ENCODE measurements at places on chromosomes 16 and 17.

DNA sequence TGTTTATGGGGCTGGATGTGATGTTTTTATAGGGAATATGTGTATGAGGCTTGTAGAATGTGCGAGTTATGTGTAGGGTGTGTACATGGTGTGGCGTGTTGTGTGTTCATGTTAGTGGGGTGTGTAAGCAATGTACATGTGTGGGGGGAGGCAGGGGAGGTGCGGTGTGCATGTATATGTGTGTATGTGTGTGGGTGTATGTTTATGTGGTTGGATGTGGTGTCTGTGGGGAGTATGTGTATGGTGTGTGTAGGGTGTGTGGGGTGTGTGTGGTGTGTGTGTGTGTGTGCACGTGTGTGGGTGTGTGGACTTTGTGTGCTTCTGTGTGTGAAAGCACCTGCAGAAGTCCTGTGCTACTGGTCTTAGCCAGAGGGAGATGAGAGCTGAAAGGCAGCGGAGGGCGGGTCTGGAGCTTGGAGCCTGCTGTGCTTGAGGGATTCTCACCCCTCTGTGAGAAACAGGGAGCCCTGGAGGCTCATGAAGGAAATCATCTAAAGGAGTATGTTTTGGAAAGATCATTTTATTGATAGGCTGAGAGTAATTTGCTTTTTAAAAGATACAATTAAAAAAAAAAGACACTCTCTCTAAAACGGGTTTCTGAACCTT lies 222.7 kb downstream of the HS3ST4 start:
- DNase-seq, result no peak

DNA sequence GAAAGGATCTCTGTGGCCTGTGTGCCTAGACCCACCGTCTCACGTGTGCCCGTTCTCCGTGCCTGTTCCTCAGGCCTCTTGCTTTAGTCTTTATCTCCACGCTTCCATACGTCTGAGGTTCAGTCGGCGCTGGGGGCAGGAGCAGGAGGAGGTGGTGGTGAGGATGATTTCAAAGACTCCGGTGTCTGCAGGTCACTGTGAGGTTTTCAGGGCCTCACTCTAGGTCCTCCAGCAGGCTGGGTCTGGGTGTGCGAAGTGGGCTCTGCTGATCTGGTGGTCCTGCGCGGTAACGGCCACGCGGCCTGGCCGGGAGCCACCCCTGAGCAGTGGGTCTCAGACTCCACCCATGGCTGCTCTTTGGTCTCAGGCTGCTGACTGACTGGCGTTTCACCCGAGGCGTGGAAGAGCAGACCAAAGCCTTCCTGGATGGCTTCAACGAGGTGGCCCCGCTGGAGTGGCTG lies 14.4 kb upstream of the CLEC18A start:
- no peak for DNase-seq

DNA sequence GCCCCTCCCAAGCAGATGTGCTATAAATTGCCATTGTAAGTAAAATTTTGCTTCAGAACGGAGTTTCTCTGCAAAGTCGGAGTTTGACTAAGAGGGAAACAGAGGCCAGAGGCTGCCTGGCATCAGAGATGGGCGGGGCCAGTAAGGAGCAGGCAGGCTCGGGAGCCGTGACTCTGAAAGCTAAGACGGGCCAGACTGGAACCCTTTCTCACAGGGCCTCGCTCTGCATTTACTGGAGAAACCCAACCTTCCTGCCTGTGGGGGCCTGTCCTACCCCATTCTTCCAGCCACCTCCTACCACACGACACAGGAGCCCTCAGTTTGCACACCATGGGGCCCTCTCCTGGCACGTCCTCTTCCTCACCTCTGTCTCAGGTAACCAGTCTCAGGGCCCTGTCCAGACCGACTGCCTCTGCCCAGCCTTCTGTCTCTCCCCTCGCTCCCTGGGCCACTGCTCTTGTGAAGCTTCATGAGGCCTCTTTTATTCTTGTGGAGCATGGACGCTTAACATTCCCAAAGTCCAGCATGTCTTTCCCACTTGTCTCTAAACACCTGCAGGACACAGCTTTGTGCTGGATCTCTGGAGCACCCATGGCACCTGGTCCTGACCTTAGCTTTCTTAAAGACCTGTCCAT lies 48.4 kb upstream of the ACSF3 start:
- no peak for DNase-seq

DNA sequence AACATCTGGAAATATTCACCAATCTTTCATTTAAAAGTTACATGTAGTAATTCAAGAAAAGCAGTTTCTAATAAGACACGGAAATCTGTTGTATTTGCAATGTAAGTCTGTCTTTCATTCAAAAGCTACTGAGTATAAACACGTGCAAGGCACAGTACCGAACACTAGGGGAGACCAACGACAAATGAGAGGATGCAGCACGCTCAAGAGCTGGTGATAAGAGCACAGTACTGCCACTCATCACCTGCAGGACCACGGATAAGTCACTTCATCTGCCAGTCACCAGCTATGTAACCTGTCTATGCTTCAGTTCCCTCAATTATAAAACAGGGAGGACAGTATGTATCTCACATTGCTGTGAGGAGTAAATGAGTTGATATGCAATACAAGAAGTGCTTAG lies 67.1 kb downstream of the CLEC18A start:
- DNase-seq, result no peak

- no peak for DNase-seq
Observed at GRCh38 chr16:13630374-13630773, 289.6 kb upstream of the ERCC4 start.

DNA sequence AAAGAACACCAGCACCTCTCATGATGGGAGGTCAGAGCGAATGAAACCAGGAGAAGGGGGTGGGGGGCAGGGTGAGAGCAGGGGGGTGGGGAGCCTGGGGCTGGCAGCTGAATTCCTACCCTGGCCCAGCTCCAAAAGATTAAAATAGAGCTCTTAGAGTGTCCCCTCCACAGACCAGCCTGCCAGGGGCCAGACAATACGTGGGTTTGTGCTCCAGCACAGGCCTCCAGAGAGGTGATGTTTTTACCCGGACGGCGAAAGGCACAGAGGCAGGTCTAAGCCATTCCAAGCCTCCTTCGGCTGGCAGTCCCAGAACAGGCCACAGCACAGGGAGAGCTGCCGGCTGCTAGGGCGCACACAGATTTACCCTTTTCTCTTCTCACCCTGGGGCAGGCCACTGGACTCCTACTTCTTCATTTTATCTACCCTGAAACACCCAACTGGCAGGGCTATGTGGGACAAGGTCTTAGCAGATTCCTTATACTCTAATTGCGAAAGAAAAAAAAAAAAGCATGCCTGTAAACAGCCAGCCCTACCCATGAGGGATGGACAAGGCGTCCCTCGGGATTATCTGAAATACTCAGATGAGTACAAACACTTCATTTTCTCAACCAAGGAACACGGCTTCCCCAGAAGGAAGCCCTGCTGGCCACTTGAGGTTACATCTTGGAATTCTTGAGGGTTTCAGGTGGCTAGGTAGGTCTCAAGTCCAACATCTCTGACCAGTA lies 71.9 kb upstream of the NOG start:
- no peak for DNase-seq

GRCh38 chr16:53922807-53923571 lies 219.0 kb downstream of the FTO start:
- DNase-seq, result no peak

- no peak for DNase-seq
Observed at GRCh38 chr17:41869426-41869825, 4.2 kb upstream of the KLHL11 start.

DNA sequence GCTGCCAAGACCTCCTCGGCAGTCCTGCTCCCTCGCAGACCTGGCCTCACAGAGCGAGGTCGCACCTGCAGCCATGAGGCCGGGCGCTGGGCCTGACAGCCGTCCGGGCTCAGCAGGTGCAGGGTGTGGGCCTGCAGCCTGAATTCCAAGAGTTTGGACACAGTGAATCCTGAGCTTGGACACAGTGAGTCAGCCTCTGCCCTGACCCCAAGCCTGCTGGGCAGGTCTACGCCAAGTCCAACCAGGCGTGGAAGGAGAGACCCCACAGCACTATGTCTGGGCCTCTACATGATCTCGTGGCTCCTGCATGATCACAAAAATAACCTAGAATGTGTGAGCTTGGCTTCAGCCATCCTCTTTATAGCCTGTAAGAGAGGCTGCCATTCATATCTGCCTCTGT lies 121.0 kb downstream of the C16orf95 start:
- DNase-seq, result no peak

GRCh38 chr16:10971560-10971961 lies 27.2 kb downstream of the CLEC16A start:
- DNase-seq, result no peak

- DNase-seq, result no peak
Observed at GRCh38 chr17:27268394-27269085, 25.4 kb upstream of the WSB1 start.

- no peak for DNase-seq
Observed at GRCh38 chr16:8866118-8866883, 2.5 kb downstream of the CARHSP1 start.

DNA sequence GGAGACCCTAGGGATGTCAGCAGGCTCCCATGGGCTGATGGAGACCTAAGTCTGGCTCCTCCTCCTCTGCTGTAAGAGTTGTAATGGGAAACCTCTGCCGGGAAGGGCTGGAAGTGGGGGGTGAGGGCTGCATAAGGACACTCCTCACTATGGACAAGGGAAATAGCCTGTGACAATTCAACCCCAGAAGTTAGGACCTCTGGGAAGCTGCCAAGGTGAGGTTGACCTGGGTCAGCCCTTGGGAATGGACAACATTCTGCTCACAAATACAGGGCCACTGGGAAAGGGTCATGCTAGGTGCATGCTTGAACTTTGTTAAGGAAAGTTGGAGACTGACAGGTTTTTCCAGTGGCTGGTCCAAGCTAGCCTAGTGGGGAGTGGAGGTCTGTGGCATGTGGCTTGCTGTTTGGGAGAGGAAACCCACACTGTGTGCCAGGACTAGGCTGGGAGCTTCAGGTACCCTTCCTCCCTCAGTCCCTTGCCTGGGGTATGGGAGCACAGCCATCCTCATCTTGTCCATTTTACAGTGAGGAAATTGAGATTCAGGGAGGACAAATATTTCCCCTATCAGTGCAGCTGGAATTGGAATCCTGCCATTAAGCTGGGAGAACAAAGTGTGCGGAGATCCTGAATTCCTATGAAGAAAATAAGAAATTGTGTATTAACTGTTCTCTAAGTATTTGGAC lies 190.4 kb downstream of the SALL1 start:
- no peak for DNase-seq

GRCh38 chr17:80416940-80417293 lies 1.9 kb downstream of the ENDOV start:
- no peak for DNase-seq

DNA sequence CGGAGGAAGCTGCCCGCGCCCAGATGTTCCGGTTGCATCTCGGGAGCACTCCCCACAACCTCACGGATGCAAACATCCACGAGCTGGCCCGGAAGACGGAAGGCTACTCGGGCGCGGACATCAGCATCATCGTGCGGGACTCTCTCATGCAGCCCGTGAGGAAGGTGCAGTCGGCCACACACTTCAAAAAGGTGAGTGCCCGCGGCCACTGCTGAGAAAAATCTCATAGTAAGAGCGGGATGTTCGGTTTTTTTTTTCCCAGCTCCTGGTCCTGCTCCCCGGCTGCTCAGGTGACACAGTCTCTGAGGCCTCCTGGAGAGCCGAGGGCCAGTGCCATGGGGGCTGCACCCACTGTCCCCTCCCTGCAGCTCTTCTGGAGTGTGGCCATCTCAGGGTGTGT lies 9.3 kb downstream of the PDF start:
- no peak for DNase-seq

DNA sequence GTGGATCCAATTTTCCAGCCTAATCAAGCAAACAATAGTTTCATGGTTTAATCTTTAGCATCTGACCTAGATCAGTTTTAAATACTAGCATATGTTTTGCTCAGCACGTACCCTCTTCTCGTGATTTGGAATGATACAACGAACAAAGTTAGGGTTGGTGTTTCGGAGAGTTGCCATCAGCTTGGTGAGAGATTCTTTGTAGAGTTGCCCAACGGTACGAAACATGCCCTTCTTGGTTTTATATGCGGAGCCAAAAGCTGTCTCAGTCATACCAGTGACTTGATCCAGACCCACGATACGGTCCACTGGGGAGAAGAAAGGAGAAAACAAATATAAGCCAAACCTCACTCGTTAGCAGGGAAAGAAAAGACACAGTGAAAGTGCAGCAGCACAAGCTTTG lies 85.3 kb downstream of the NDEL1 start:
- no peak for DNase-seq

DNA sequence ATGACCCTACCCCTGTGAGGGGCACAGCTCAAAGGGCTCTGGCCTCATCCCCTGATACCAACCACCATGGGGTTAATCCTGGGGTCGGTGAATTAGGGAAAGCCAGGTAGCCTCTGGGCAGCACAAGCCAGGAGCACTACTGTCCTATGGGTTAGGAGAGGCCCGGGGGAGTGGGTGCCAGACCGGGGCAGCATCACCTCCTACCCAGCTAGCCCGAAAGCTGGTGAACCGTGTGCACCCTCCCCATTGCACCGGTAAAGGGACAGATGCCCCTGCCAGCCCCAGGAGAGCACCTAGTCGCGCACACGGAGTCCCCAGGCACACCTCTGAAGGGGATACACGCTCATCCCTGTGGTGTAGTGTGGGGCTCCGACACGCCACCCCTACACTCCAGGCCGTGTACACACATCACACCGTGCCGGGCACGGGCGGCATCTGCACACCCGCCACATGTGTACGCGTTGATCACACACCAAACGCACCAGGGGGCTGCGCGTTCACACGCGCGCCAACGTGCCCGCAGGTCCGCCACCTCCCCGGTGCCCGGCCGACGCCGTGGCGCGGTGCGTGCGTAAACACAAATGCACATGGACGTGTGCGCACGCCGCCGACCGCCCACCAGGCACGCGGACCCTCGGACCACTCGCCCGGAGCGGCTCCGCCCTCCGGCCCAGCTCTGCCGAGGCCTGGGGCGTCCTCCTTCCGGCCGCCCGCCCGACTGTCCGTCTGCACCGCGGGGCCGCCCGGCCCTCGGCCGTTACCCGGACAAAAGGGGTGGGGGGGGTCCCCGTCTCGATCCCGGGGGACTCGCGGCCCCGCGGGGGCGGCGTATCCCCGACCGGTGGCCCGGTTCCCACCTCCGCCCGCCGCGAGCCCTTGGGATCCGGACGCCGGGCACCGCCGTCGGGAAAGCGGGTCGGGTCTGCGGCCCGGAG lies 785 bp downstream of the UBALD1 start:
- DNase-seq, result peak; percentile 25

DNA sequence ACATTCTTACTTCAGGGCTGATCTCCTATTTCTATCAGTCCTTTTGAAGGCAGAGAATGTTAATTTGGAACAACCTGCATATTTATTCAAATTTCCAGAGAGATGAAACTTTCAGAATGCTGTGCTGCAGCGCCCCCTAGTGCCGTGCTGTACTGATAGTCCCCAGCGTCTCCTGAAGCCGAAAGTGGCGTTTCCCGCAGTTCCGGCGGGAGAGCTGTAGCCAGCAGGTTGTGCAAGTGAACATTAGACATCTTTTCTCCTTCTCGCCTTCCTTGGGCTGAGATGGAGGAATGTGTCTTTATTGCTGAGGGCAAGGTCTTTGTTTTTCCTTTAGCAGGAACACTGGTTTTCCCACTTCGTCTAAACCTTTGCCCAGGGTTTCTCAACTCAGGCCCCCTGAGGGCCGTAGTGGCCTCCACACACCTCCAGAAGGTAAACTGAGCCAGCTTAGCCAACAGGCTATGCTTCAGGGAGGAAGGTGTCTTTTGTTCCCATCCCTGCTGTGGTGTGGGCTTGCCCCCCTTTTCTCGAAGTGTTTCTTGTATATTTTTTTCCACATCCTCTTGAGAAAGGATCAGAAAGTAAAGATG lies 26.4 kb downstream of the USP10 start:
- peak; percentile 70 for DNase-seq

GRCh38 chr16:4240624-4241023 lies 1.3 kb downstream of the SRL start:
- DNase-seq, result no peak

GRCh38 chr17:2003525-2003924 lies 21.6 kb downstream of the RTN4RL1 start:
- DNase-seq, result no peak
